ACHN (cell line): ENCODE measurements at places on chromosomes 2 and 18.

DNA sequence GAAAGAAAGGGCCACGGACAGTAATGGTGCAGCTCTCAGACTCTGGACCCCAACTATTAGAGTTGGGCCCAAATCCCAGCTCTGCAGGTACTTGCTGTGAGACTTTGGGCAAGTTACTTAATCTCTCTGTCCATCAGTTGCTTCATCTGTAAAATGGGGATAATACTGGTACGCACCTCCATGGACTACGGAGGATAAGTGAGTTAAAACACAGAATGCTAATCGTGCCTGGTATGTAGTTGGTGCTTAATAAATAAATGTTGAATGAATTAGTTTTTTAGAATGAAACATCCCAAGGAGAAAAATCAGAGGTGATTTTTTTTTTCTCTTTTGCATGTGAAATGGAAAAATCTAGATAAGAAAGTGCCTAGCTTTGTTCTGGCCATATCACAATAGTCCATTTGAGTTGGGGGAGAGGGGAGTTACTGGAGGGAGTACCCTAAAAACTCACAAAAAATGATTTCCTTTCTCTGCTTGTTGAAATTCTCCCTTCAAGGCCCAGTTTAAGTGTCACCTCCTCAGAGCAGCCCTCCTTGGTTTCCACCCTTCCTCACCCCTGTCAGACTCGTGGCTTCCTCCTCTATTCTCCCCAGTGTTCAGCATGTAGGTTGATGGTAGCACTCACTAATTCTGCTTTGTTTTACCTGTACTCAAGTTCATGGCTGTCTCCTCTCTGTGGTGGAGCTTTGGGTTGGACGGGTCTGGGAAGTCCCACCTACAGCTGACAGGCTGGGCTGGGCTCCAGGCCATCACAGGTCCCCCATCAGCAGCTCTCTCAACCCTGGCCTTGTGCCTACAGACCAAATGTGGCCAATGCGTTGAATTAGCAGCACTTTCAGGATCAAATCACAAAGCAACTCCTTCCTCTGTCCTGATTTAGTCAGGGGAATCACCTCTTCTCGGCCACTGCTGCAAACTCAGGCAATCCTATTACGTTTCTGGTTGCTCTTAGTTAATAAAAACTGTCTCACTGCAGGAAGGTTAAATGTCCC is 92.8 kb upstream of the TAF1B start:
- DNase-seq: no peak

- DNase-seq: no peak
Observed at GRCh38 chr2:200655918-200656580, 70.2 kb downstream of the AOX1 start.

- DNase-seq: peak; percentile 39
Observed at GRCh38 chr18:23238152-23238531, 102.9 kb downstream of the CABLES1 start.

GRCh38 chr18:48679236-48679635 is 140.4 kb downstream of the CTIF start:
- no peak for DNase-seq
